Naive thymus-derived CD8-positive, alpha-beta T cell (primary cell): ENCODE measurements at places on chromosomes 11 and 22.

GRCh38 chr22:47374901-47375575 lies 612.6 kb downstream of the TBC1D22A start:
- no peak for DNase-seq

DNA sequence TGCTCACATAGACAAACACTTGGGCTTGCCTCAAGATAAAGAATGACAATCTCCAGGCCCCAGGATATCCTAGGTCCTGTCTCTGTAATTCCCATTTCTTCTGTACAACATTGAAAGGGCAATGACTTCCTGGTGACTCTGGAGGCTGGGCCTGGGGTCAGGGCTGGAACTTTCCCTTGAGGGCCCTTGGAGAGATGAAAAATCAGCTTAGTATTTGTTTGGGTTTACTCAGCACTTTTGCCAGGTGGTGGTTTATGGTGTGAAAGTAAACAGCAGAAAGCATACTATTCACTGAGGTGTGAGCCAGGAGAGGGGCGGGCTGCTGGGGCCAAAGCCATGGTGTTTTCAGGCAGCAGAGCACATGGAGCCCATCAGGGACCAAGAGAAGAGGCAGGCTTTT lies 214.7 kb upstream of the NARS2 start:
- no peak for DNase-seq

DNA sequence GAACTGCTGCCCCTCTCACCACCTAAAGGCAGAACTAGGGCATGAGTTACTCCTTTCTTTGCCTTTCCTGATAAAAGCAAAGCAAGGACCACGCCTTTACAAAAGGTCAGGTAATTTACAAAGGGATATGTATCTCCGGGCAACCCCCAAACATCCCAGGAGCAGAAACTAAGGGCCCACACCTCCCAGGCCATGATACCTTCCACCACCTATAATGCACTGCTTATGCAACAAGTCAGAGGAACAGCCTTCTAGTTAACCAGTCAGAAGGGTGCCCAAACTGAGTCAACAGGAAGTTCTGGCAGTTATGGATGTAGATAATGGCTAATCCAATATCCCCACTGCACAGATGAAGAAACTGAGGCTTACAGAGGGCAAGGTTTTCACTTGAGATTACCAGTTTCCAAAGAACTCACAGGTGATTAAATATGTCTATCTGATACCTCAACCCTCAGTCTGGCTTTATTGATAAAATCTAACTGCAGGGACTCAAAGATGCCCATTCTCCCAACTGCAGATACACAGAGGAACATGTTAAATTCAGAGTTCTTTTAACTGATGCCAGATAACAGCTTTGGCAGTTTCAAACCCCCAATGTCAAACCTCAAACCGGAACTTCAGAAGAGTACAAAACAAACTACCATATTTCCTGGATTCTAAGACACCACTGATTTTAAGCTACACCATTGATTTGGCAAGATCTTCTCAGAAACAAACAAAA lies 16.8 kb upstream of the CASTOR1 start:
- no peak for DNase-seq

DNA sequence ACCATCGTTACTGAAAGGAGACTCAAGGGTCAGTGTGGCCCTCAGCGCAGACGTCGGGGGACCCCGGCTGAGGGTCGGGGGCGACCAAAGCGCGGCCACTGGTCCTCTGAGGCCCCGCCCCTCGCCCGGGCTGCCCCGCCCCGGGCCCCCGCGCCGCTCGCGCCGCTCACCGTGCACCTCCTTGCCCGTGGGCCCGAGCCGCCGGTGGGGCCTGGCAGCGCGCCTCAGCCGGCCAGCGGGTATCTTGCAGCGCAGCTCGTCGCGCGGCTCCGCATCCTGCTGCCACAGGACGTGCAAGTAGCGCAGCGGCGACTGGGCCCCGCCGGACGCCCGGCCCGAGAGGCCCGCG lies 419 bp downstream of the ANKRD54 start:
- DNase-seq, result peak; percentile 77

- no peak for DNase-seq
Measured at GRCh38 chr11:88680806-88681205, 343.3 kb upstream of the CTSC start.

DNA sequence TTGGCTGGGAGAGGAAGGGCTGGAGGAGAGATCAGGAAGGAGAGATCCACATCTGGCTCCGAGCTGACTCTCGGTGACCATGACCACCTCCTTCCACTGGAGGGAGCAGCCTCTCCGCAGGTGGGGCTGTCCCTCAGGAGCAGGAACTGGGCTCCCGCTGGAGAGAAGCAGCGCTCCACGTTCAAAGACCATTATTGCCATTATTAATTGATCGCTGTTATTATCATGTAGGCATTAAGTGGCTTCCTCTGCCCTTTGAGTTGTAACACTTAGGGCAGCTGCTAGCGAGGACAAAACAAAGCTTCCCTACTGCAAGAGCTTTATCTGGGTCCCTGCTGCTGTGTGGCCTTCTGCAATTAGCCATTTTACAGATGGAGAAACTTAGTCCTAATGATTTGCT lies 251.9 kb downstream of the ST3GAL4 start:
- no peak for DNase-seq

DNA sequence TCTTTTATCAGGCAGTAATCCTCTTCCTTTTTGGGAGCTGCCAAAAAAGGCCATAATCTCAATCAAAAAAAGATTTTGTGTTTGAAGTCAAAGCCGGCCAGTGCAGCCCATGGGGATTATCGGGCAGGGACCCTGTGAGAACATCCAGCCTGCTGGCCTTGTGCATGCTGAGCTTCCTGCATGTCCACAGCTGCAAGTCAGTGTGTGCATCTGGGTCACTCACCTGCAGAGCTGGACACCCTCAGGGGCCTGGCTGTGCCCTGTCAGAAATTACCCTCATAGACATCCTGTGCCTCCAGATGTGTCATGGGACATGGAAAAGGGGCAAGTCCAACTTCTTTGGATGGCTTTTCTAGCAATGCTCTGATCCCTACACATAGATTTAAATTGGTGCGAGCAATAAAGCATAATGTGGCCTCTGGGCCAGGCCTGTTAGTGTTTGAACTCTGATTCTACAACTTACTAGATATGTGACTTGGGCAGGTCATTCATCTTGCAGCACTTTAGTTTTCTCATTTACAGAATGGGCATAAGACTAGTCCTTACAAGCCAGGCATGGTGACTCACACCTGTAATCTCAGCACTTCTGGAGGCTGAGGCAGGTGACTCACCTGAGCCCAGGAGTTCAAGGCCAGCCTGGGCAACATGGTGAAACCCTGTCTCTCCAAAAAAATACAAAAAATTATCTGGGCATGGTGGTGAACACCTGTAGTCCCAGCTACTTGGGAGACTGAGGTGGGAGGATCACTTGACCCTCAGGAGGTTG lies 81.6 kb upstream of the LARGE1 start:
- DNase-seq, result no peak

GRCh38 chr11:125272092-125272491 lies 107.5 kb downstream of the PKNOX2 start:
- DNase-seq, result no peak

GRCh38 chr11:103413266-103413888 lies 304.2 kb downstream of the DYNC2H1 start:
- no peak for DNase-seq

DNA sequence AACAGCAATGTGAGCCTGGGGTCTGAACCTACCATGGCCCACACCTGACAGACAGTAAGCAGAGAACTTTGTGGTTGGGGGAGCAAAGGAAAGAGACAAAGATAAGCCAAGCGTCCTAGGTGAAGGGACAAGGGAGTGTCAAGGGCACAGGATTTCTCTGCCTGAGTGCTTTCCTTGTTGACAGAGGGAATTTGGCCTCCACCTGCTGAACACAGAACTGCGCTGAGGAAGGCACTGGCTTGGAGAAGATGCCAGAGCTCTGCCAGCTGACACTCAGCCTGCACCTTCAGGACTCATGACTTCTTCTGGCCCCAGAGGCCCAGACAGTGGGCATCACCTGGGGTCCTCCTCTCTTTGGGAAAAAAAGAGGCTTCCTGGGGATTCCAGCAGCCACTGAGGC lies 789 bp upstream of the LRRC55 start:
- no peak for DNase-seq

- DNase-seq, result no peak
Measured at GRCh38 chr22:26439559-26439958, 10.5 kb downstream of the ASPHD2 start.

DNA sequence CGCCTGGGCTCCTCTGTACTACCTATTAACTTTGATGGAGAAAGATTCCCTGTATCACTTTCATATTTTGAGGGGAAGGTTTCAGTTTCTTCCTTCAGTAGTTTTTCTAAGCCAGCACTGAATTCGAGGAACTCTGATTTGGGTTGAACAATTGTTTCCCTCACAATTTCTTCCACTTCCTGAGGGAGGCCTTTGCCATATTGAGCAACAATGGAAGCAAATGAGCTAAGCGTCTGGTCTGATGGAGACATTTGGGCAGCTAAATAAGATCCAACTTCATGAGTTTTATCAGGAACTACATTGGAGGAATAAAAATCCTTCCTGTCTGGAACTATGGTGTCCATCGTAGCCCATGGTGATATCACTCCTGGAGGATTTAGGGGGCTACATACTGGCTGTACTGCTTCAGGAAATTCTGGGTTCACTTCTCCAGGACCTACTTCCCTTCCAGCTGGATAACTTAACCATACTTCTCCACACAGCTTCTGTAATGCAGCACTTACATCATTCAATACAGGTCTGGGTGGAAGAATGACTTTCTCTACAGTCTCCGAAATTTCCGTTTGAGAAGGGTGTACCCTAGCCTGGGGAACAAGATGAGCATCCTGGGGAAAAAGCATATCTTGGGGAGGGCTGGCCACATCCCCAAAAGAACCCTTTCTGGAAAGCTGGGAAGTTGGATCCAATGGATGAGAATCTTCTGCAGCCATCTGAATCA lies 38.9 kb upstream of the CCDC89 start:
- no peak for DNase-seq

DNA sequence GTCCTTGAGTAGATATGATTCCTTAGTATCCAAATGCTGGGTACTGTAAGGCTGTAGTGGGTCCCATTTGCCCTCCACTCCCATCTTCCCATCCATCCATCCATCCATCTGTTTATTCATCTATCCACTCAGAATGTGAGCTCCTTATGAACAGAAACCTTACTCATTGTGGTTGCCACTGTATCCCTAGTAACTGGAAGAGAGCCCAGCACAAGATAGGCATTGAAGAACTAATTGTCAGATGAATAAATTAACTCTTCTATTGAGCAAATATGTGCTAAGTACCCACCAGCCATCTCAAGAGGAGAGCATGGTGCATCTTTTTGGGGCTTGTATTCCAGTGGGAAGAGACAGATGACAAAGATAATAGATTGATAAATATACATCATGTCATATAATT lies 86.4 kb upstream of the SEZ6L start:
- no peak for DNase-seq

DNA sequence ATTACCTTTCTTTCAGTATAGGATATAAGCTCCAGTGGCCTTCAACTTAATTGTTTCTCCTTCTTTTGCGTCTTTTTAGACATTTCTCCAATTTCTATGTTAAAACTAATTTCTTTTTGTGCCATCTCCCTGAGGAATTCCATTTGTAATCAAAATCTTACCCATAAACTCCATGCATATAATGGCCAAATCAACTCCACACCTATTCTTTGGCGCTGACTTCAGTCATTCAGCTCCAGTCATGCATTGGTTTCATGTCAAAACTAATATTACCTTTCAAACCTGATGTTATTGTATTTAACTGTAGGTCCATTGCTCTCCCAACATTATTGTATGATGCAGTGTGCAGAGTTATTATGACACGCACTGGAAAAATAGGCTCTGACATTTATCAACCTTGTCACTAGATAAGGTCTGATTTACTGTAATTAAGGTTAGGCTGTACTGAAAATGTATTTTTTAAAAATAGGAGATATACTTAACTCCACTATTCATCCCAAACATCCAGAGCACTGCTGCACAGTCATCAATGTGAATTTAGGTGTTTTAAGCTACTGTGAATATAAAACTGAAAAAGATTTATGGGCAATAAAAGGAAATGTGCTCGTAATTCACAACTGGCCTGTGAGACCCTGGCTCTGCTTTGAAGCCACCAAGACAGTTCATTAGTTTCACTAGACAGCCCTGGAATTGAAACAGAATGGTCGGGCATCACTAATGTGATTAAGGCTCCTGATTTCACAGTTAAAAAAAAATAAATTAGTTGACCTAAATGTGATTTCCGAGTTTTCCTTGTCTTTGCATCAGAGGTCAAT lies 180.6 kb upstream of the GRIA4 start:
- no peak for DNase-seq

- DNase-seq, result no peak
Measured at GRCh38 chr22:37503850-37504249, 15.4 kb downstream of the CARD10 start.

GRCh38 chr22:41976070-41976901 lies 7.0 kb downstream of the SEPTIN3 start:
- no peak for DNase-seq
